ENCODE measurements at places on chromosomes 11 and 22. TPM values are rescaled to one million over a fixed set of nuclear protein-coding genes. Genes with fewer than 3 reads are reported as not detected.
A peak's percentile ranks its signal among the peaks of the same experiment; 100 is the strongest.

Gene NPAS4
- 0.19 TPM for total RNA-seq

- no peaks in the 10 kb centered on the region for H3K4me1 ChIP-seq
- H3K4me3 ChIP-seq = no peak overlapping the region
Measured at GRCh38 chr11:57751176-57751575, 443 bp downstream of the BTBD18 start.

GRCh38 chr11:118295815-118296454 lies 8.6 kb upstream of the CD3E start:
- H3K27ac ChIP-seq = no peak overlapping the region
- DNase-seq = no peak
- no peaks in the 10 kb centered on the region for H3K36me3 ChIP-seq
- no peak overlapping the region for H3K4me3 ChIP-seq
- no peaks in the 10 kb centered on the region for H3K27me3 ChIP-seq
- H3K4me1 ChIP-seq = no peaks in the 10 kb centered on the region

Gene HEPACAM
- total RNA-seq = not detected

DNA sequence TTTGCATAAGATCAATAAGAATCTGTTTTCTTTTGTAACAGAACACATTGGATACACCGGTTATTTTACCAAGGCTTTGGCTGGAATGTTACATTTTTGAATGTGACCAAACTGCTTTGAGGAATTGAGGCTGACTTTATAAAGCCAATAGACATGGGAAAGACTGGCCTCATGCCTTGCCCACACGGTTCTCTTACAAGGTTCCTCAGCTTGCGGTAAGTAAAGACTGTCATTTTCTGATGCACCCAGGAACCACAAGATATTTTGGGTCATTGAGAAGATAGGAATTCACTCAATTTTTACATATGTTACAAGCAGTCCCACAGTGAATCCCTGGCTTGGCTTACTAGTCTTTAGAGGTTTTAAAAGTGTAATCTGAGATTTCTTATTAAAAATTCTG lies 23.9 kb downstream of the OR10A6 start:
- no peaks in the 10 kb centered on the region for H3K27me3 ChIP-seq
- H3K4me1 ChIP-seq = no peaks in the 10 kb centered on the region
- no peaks in the 10 kb centered on the region for H3K36me3 ChIP-seq
- H3K4me3 ChIP-seq = no peak overlapping the region
- no peak overlapping the region for H3K27ac ChIP-seq
- no peak for DNase-seq

GRCh38 chr11:117934526-117935307 lies 5.5 kb upstream of the TMPRSS13 start:
- no peaks in the 10 kb centered on the region for H3K4me1 ChIP-seq
- DNase-seq = no peak
- no peaks in the 10 kb centered on the region for H3K27me3 ChIP-seq
- no peak overlapping the region for H3K4me3 ChIP-seq
- no peaks in the 10 kb centered on the region for H3K36me3 ChIP-seq
- no peak overlapping the region for H3K27ac ChIP-seq

GRCh38 chr22:37818409-37819104 lies 4.6 kb upstream of the GALR3 start:
- no peak overlapping the region for H3K4me3 ChIP-seq
- H3K4me1 ChIP-seq = no peaks in the 10 kb centered on the region
- no peak overlapping the region for H3K27ac ChIP-seq
- H3K27me3 ChIP-seq = peaks cover 13% of the 10 kb centered on the region
- H3K36me3 ChIP-seq = peaks cover 6% of the 10 kb centered on the region
- peak; percentile 67 for DNase-seq

DNA sequence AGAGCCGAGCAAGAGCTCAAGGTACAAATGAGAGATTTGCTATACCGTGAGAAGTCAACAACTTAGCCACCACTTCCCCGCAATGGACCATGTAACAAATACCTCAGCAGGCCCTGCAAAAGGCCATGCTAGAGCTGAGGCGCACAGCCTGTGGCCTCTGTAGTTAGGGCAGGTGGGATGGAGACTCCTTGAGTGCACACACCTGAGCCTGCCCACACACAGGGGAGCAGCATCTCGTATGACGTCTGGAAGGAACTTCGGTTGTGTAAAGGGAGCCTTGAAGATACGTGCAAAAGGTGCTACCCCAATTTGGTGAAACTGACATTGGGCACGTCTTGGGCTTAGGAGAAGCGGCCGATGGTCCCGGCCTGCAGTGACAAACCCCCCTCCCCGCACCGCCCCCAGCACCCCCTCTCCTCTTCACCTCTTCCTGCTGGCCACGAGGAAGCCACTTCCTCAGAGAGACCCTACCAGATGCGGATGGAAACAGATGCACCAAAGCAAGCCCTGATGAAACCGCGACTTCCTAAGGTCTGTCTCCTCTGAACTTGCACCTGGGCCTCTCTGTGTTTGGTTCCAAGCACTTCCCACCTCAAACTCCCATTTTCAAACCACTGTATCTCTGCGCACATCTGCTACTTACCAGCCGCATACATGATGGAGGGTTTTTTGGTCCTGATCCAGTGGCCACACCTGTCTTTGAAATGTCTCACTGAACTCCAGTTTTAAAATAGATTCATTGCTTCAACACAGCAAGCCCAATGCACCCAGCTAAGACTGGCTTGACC lies 10.6 kb downstream of the CDPF1 start:
- H3K36me3 ChIP-seq = no peaks in the 10 kb centered on the region
- H3K4me3 ChIP-seq = no peak overlapping the region
- H3K4me1 ChIP-seq = no peaks in the 10 kb centered on the region
- no peaks in the 10 kb centered on the region for H3K27me3 ChIP-seq
- no peak overlapping the region for H3K27ac ChIP-seq
- no peak for DNase-seq

Gene BRSK2
- total RNA-seq = 1.2 TPM

DNA sequence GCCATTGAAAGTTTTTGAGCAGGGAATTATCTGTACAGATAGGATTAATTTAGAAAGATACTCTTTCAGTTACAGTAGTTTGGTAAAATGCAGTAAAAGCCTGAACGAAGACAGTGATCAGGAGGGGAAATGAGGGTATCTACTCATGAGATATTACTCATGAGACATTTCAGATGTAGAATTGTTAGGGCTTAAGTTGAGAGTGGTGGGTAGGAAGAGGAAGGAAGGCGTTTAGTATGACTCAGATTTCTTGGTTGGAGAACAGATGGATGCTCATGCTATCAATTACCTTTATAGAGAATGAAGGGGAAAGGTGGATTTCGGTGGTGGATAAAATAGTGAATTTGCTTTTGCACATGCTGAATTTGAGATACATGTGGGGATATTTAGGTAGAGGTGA lies 15.8 kb downstream of the CCDC81 start:
- no peak for DNase-seq
- no peaks in the 10 kb centered on the region for H3K36me3 ChIP-seq
- H3K27ac ChIP-seq = no peak overlapping the region
- no peaks in the 10 kb centered on the region for H3K27me3 ChIP-seq

DNA sequence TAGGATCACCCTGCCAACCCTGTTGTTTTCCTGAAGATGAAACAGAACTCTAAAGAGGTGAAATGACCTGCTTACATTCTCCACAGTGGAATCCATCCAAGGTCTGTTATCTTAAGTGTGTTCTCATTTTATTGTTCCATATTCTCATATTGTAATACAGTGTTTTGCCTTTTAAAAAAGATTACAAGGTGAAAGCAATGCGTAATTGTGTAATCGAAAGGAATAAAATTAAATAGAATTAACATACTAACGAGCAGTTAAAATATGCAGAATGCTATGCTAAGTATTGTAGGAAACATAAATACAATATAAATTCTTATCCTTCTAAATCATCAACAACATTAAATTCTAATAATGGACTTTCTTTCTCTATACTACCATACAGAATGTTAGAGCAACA lies 41.6 kb upstream of the CTSC start:
- H3K36me3 ChIP-seq = no peaks in the 10 kb centered on the region
- H3K27me3 ChIP-seq = no peaks in the 10 kb centered on the region
- DNase-seq = no peak
- no peak overlapping the region for H3K27ac ChIP-seq
- H3K4me3 ChIP-seq = no peak overlapping the region

DNA sequence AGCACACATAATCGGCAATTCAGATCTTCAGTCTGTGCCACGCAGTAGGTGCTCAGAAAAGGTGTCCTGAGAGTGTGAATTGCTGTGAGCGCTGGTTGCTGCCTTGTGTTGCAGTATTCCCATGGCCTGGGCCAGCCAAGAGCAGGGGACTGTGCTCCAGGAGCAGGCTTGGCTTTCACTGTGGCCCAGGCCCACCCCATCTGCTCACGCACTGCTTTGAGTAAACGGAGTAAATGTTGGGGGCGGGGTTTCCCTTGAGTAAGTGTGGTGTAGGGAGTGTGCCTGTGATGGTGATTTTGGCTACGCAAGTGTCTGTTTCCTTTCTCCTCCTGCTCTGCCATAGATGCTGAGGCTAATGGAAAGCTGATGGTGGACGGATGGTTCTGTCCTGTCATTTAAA lies 2.3 kb downstream of the CTTN start:
- no peak overlapping the region for H3K4me3 ChIP-seq
- H3K27me3 ChIP-seq = no peaks in the 10 kb centered on the region
- peaks cover 19% of the 10 kb centered on the region for H3K4me1 ChIP-seq
- DNase-seq = no peak

DNA sequence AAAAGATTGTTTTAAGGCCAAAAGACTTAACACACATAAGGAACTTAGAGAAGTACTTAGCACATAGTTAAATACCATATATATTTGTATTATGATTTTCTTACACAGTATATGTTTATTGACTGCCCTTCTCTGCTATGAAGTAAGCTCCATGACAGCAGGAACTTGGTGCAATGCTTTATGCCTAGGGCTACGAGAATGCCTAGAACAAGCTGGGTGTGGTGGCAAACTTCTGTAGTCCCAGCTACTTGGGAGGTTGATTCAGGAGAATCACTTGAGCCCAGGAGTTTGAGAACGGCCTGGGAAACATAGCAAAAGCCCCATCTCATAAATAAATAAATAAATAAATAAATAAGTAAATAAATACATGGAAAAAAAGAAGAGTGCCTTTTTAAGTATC lies 1.9 kb downstream of the SLC5A12 start:
- peak overlapping the region; percentile 23 for H3K27ac ChIP-seq
- no peaks in the 10 kb centered on the region for H3K27me3 ChIP-seq
- no peaks in the 10 kb centered on the region for H3K4me1 ChIP-seq
- DNase-seq = no peak

DNA sequence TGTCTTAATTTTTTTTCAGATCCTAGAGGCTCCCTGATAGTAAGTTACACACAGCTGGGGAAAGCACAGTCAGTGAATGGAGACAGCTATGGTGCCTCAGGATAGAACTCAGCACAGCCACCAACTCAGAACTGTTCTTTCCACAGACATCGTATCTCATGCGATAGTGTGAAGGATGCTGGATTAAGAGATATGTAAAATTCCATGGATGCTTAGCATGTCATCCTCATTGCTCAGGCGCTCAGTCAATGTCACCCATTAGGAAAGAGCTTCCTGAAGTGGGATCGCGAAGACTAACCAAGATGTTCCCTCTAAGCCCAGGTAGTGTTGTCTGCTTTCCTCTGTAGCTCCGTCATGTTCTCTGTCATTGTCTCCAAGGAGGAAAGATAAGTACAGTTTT lies 1000.4 kb downstream of the OPCML start:
- no peaks in the 10 kb centered on the region for H3K4me1 ChIP-seq
- H3K27me3 ChIP-seq = no peaks in the 10 kb centered on the region
- no peak for DNase-seq
- H3K36me3 ChIP-seq = no peaks in the 10 kb centered on the region

DNA sequence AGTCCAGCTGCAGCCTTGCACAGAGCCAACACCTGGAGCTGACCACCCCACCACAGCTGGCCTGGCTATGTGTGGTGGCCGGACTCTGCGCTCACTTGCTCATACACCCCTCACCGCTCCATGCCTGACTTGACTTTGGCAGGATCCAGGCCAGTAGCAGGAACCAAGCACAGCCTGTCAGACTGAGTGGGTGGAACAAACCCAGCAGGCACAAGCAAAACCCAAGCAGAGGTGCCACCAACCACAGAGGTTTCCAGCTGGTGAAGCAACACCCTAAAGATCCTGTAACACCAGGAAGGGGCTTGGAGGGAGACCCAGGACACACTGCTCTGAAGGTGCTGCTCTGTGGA lies 44.9 kb upstream of the WNT11 start:
- no peak overlapping the region for H3K4me3 ChIP-seq
- no peak overlapping the region for H3K27ac ChIP-seq
- H3K4me1 ChIP-seq = no peaks in the 10 kb centered on the region
- H3K36me3 ChIP-seq = no peaks in the 10 kb centered on the region
- DNase-seq = peak; percentile 45

GRCh38 chr11:3341298-3341697 lies 37.6 kb downstream of the ZNF195 start:
- no peaks in the 10 kb centered on the region for H3K36me3 ChIP-seq
- peak; percentile 71 for DNase-seq
- H3K27me3 ChIP-seq = no peaks in the 10 kb centered on the region
- no peak overlapping the region for H3K27ac ChIP-seq

GRCh38 chr22:17787716-17788330 lies 13.6 kb upstream of the BID start:
- no peaks in the 10 kb centered on the region for H3K4me1 ChIP-seq
- DNase-seq = no peak
- no peaks in the 10 kb centered on the region for H3K27me3 ChIP-seq
- H3K27ac ChIP-seq = no peak overlapping the region

GRCh38 chr11:8934742-8935488 lies 2.2 kb upstream of the C11orf16 start:
- H3K36me3 ChIP-seq = no peaks in the 10 kb centered on the region
- H3K4me3 ChIP-seq = no peak overlapping the region
- H3K27ac ChIP-seq = no peak overlapping the region
- no peaks in the 10 kb centered on the region for H3K4me1 ChIP-seq

Gene FAM168A
- 38.1 TPM for total RNA-seq

Gene C11orf16
- 0.91 TPM for total RNA-seq

Gene SLC17A6
- total RNA-seq = not detected

DNA sequence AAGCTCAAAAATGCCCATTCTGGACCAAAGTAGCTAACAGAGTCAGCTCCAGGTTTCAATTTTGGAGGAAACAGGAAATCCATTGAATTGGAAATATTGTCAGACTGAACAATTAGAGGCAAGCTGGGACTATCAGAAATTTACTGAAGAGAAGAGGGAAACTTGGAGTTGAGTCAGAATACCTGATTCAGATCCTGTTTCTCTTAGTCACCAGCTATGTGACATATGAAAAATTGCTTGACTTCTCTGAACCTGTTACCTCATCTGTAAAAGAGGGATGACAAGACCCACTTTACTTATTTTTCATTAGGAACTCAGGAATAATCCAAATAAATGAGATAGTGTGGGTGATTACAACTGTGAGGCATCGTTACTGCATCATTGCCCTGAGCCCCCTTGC lies 148.9 kb upstream of the CADM1 start:
- no peak overlapping the region for H3K27ac ChIP-seq
- H3K4me1 ChIP-seq = no peaks in the 10 kb centered on the region
- H3K4me3 ChIP-seq = no peak overlapping the region
- H3K36me3 ChIP-seq = no peaks in the 10 kb centered on the region

Data from kidney (tissue), 22 donors.